ENCODE measurements at places on chromosomes 12 and 14.

- no peak for DNase-seq
Observed at GRCh38 chr12:64877363-64878004, 53.0 kb downstream of the TBC1D30 start.

- no peak for DNase-seq
Observed at GRCh38 chr14:103862393-103862782, 15.0 kb upstream of the PPP1R13B start.

DNA sequence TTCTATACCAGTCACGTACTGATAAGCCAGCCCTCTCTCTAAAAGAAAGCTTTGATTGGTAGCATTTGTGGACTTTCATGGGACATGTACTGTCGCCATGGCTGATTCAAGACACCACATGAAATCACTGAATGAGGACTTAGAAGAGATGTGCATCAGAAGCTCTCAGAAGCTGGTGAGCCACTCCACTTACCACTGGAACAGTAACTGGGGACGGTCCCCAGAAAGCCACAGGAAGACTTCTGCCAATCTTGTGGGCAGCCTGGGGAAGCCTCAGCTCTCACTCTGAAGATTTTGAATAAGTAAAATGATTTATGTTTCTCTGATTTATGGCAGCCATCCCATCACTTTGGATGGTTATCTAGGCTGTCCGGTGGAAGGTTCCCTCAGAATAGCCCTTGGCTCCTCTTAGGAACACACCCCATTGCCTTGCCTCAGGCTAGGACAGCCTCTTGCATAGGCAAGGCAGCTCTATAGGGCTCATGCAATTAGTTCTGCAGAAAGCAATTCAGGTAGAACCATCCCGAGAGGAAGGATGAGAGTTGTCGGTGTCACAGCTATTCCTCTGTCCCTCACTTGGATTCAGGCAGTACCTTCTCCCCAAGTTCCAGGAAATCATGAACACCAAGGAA is 9.8 kb downstream of the DHRS1 start:
- no peak for DNase-seq

DNA sequence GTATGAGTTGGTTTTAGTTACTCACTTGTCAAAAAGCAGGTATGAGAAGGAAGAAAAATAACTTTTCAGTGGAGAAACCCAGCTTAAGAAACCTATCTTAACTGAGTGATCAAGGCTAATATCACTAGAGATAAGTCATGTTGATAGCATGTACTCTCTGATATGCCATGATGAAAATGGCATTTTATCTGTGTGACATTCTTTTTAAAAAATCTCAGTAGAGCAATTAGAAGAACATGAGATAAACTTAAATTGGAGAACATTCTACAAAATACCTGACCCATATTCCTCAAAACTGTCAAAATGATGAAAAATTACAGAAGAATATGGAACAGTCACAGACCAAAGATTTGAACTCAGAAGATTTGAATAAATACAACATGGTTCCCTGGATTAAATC is 912.4 kb upstream of the ATXN7L3B start:
- no peak for DNase-seq

DNA sequence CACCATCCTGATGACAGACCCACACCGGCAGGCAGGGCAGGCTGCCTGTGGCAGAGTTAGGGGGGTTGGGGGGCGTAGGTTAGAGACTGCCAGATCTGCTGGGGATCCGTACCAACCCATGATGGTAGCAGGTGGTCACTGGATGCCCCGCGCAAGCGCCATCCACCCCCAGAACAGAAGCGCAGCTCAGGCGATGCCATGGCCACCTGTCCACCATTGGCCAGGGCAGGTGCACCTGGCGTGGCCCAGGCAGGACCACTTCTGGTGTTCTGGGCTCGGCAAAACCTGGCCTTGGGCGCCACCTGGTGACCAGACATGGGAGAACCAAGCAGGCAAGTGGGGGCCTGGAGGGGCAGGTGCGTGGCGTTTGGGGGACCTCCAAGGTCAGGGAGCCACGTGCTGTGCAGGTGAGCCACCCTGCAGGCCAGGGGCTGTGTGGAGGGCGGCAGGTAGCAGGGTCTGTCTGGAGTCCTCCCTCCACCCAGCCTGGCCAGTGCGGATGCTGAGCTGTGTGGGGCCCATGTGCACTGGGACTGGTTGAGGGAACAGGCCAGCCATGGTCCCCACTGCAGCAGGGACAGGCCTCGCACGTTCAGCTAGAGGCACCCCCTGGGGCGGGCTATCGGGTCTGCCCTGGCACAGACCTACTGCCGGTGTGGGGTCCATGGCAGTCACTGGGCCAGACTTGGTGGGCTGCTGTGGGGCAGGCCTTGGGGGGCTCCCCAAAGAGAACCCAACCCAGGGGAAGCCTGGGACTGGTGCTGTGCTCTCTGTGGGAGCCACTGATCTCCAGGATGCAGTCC is 15.6 kb downstream of the BAG5 start:
- peak; percentile 59 for DNase-seq

DNA sequence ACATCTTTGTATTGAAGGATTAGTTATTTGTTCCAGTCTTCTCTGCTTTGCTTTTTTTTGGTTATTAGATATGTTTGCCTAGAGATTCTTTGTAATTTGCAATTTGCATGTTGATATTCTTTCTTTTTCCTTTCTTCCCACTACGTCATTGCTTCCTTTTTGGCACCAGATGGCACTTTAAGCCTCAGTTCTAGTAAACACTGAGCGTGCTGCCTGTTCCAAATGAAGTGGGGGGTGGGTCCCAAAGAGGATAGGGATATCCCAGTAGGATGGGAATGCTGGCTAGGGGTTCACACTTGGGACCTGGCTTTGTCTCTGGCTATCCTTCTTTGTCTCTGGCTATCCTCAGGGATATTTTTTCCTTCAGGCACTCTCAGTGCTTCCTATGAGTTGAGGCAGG is 17.0 kb downstream of the EAPP start:
- DNase-seq, result no peak

DNA sequence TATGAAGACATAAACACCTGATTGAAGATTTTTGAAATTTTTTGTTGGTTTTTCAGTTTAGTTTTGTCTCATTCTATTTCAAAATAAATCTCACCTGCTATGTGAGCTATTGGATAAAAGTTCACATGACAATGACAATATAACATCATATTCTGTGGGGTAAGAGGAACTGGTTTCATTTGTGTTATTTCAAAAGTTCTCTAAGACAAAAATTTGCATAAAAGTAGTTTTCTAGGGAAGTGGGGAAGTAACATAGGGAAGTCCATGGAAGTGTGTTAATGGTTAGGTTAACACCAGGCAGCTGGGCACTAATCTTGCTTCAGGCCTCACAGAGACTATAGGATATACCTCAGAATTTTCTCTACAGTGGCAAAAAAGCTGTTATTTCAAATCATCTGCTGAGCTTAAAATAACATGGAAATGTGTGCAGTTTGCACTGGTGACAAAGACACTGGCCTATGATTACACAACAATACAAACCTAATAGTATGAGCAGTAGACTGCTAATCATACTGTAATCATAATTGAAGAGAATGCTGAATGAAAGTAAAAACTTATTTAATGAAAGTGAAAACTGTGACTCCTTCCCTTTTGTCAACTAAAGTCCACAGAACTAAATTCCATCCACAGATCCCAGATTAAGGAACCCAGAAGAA is 710.6 kb upstream of the TMEM132C start:
- DNase-seq, result no peak

- DNase-seq, result no peak
Observed at GRCh38 chr14:61098721-61099120, 117.7 kb downstream of the SLC38A6 start.

- DNase-seq, result no peak
Observed at GRCh38 chr14:70700955-70701585, 59.4 kb downstream of the TTC9 start.

DNA sequence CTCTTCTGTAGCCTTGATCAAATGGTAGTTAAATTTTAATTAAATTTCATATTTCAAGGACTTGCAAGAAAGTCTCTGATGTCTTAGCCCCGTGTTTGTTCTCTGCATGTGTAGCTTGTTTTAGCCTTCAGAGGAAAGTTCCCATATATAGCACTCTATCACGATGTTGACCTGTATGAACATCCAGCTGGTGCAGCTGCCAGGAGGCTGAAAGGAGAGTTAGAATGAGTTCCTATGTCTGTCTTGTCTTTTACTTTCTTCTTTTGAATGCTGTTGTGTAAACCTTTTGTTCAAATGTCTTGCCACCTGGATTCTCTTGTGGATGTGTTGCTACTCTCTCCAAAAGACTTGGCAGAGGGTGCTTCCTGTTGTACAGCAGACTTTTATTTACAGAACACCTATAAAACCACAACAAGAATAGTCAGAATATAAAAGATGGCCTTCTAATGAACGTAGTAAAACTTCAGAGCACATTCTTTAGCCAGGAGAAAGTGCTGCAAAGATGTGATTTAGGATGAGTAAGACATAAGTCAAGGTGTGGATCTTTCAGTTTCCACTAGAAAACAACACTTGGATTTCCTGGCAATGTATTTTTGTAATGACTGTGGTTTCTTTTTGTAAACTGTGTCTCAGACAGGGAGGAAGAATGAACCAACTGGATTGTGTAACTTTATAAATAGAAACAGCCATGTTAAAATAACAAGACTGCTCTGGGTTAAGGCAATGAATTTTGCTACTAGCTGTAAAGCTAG is 17.2 kb downstream of the NAV3 start:
- no peak for DNase-seq

DNA sequence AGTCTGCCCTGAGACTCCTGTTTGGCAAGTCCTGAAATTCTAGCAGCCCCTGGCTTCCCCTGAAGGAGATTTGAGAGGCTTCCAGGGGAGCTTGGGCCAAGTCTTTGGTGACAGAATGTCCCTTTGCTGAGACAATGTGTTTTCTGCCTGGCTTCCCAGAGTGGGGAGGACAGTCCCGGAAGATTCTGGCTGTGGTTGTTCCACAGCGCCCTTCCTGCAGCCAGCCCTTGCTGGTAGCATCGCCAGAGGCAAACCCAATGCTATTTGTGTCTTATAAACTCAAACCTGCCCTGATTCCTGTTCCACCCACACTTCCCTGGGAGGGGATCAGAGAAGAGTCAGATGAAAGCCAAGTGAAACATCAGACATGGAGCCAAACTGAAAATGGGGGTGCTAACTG is 56.4 kb upstream of the OAS1 start:
- no peak for DNase-seq

- DNase-seq, result no peak
Observed at GRCh38 chr12:42236017-42236416, 2.0 kb downstream of the YAF2 start.

DNA sequence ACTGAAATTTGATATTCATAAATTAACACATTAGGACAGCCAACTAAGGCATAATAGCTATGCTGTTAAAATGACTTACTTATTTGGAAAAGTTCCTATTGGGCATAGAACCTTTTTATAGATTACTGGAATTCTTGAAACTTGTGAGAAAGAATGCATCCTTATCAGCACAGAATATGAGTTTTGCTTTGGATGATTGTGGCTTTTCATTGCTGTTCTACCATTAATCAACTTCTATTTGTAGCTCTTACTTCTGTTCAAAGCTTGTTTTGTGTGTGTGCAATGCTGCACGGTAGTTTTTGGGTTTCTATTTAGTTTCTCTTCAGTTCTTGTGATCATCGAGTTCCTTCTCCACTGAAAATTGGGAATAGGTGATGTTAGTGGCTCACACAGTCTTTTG is 152.4 kb upstream of the PELI2 start:
- no peak for DNase-seq

DNA sequence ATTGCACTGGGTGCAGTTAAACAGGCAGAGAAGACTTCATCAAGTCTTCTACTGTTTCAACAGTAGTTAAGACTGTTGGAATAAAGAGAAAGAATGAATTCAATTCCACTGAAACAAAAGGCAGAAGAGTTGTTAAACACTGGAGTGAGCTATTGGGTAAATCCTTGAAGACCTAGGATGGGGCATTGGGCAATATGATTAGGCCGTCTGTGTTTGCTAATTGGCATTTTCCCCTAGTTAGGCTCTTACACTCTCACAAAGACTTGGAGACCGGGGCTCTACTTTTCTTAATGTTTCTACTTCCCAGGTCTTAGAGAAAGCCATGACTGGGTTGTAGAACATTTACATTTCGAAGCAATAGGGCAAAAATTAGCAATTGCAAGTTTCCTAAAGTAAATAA is 402.1 kb downstream of the NAV3 start:
- DNase-seq, result no peak

DNA sequence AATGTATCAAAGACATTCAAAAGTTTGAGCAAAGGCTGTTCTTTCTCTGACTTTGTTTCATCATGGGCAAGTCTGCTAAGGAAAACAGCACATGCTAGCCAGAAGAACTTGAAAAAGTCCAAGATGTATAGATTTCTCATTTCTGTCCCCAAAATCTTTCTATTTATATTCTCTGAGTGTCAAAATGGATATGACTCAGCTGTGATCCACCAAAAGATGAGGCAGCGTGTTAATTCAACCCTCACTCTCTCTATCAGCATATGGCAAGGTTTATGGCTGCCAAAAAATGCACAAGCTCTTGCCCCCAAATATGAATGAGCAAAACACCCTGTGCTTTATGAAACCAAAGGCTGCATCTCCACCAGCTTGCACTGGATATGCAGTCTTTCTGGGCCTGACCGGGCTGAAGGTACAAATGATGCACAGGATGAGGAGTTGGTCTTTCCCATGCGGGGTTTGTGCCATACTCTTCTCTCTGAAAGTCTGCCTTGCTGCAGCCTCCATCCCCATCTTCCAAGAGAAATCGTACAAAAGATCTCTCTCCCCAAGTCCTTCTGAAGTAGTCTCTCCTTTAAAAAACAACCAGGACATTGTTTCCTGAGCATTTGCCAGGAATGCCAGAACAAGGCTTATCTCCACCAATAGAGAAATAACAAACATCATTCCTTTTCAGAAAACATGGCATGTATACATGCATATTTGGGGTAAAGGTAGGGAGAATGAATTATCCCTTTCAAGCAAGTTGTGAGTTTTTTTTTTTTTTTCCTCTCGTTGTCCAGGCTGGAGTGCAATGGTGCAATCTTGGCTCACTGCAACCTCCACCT is 203.4 kb downstream of the TMX1 start:
- no peak for DNase-seq
